ENCODE measurements at places on chromosomes 7 and 10.

- no peaks in the 10 kb centered on the region for H3K27me3 ChIP-seq
- no peak overlapping the region for H3K4me3 ChIP-seq
- no peaks in the 10 kb centered on the region for H3K36me3 ChIP-seq
- H3K4me1 ChIP-seq: no peaks in the 10 kb centered on the region
- DNase-seq: no peak
Measured at GRCh38 chr7:22202141-22202540, 154.8 kb downstream of the RAPGEF5 start.

- H3K4me1 ChIP-seq: no peaks in the 10 kb centered on the region
- H3K27me3 ChIP-seq: no peaks in the 10 kb centered on the region
- no peak overlapping the region for H3K4me3 ChIP-seq
- H3K27ac ChIP-seq: no peak overlapping the region
Measured at GRCh38 chr10:8428654-8429053, 374.2 kb downstream of the GATA3 start.

GRCh38 chr10:111131168-111131799 is 54.5 kb downstream of the ADRA2A start:
- no peak overlapping the region for H3K4me3 ChIP-seq
- no peaks in the 10 kb centered on the region for H3K36me3 ChIP-seq
- H3K27ac ChIP-seq: no peak overlapping the region
- H3K4me1 ChIP-seq: no peaks in the 10 kb centered on the region

GRCh38 chr7:92246360-92247101 is 757 bp downstream of the ANKIB1 start:
- peaks cover 21% of the 10 kb centered on the region for H3K36me3 ChIP-seq
- H3K4me3 ChIP-seq: peak overlapping the region; percentile 54
- H3K27me3 ChIP-seq: no peaks in the 10 kb centered on the region
- peaks cover 24% of the 10 kb centered on the region for H3K4me1 ChIP-seq
- peak overlapping the region; percentile 68 for H3K27ac ChIP-seq

GRCh38 chr7:158903897-158904541 is 47.7 kb downstream of the DYNC2I1 start:
- H3K27me3 ChIP-seq: no peaks in the 10 kb centered on the region
- H3K27ac ChIP-seq: no peak overlapping the region
- H3K4me3 ChIP-seq: no peak overlapping the region
- no peak for DNase-seq
- H3K36me3 ChIP-seq: peaks cover 46% of the 10 kb centered on the region

- H3K4me3 ChIP-seq: peak overlapping the region; percentile 26
- H3K36me3 ChIP-seq: no peaks in the 10 kb centered on the region
- H3K4me1 ChIP-seq: peaks cover 30% of the 10 kb centered on the region
- peak overlapping the region; percentile 85 for H3K27ac ChIP-seq
- DNase-seq: peak; percentile 87
- no peaks in the 10 kb centered on the region for H3K27me3 ChIP-seq
Measured at GRCh38 chr10:23343591-23344240, 881 bp downstream of the C10orf67 start.

DNA sequence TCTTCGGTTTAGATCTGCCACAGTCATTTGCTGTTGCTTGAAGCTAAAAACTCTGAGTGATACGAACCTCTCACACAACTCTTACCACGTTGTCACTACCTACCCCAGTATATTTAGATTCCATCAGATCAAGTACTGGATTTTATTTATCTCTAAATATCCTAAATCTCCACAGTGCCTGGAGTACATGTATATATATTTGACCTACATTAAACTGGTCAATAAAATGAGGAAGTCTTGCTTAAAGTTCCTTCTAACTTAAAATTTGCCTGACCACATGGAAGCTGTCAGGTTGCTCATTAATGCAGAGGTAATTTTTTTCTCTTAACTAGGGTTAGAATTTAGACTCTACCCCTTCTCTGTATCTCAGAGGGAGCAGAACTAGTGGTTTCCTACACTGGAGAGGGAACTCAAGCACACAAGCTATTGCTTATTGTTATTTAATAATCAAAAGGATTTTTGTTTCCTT is 3.1 kb upstream of the MACC1 start:
- H3K27ac ChIP-seq: no peak overlapping the region
- no peaks in the 10 kb centered on the region for H3K27me3 ChIP-seq
- no peak for DNase-seq
- H3K4me3 ChIP-seq: no peak overlapping the region
- peaks cover 48% of the 10 kb centered on the region for H3K4me1 ChIP-seq

GRCh38 chr10:17743437-17743836 is 8.6 kb upstream of the TMEM236 start:
- H3K4me1 ChIP-seq: no peaks in the 10 kb centered on the region
- H3K27me3 ChIP-seq: no peaks in the 10 kb centered on the region
- H3K36me3 ChIP-seq: no peaks in the 10 kb centered on the region
- no peak for DNase-seq
- no peak overlapping the region for H3K27ac ChIP-seq
- no peak overlapping the region for H3K4me3 ChIP-seq

Measured in RWPE2 (cell line).